ENCODE measurements at places on chromosomes 7 and 10.

DNA sequence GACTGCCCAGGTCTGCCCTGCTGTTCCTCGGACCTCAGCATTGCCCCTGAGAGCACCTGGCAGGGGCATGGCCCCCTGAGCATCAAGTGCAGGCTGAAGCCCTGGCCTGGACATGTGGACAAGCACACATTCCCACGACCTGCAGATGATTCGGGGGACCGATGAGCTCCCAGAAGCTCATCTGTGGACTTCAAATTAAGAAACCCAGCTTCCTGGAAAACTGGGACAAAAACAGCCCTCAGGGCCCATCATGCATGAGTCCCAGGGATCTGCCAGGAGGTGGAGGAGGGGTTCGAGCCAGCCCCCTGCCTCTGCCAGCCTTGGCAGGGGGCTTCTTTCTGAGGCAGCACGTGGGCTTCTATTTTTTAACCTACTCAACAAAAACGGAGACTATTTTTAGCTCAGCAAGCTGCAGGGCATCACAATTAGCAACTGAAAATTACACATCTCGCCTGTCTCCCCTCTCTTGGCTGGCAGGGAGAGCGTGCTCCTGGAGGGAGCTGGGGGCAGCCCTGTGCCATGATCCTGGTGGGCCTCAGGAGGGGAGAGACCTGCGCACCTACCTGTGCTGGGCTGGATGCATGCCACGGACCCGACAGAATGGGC lies 51.8 kb downstream of the RASGEF1A start:
- no peak for DNase-seq

GRCh38 chr7:107213193-107213788 lies 44.5 kb downstream of the HBP1 start:
- DNase-seq, result no peak

DNA sequence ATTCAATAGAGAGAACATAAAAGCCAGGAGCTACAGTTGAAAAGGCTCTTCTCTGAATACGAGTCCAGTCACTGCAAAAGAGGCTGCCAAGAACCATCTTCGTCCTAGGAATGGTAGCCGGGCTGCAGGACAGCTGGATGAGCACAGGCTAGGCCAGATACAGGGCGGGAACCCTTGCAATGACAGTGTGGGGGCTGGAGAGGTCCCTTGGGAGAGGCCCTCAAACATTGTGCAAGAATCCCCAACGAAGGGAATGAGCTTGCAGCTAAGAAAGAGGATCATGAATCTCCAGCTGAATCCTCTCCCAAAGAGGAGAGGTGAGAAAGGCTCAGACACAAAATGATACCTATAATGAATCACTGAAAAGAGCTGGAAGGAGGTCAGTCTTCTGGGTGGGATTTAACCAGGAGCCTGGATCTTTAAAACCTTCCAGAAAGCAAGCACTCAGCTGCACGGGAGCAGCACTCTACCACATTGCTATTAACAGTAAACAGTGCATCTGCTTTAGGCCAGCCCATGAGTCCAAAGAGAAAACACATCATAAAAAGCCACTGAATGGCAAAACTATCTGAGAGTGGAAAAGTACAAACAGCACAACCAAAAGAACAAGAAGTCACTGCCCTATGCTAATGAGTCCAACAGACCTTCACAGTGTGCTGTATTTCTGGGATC lies 287.9 kb downstream of the TNS3 start:
- no peak for DNase-seq

DNA sequence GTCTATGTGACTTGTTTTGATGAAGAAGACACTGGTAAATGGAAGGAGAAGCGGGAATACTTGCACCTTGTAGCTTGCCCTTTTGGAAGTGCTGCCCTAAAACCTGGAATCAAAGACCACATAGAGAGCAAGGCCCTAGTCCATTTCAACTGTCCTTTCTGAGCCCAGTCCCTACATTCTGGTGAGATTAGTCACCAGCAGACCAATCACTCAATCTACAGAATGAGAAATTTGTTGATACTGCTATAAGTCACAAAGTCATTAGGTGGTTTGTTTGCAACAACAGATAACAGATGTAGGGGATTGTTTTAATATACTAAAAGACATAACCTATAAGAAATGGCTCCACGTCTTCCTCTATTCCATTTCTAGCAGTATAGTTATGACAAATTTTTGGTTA lies 33.6 kb downstream of the WASL start:
- no peak for DNase-seq

GRCh38 chr7:128940494-128941322 lies 3.0 kb downstream of the IRF5 start:
- DNase-seq, result no peak

- no peak for DNase-seq
Observed at GRCh38 chr10:103643381-103643780, 149.9 kb downstream of the NEURL1 start.

- DNase-seq, result no peak
Observed at GRCh38 chr10:18008986-18009385, 57.3 kb downstream of the SLC39A12 start.

- DNase-seq, result no peak
Observed at GRCh38 chr10:43698156-43698555, 49.5 kb upstream of the ZNF32 start.

- DNase-seq, result no peak
Observed at GRCh38 chr7:300546-301290, 10.7 kb downstream of the FOXL3 start.

DNA sequence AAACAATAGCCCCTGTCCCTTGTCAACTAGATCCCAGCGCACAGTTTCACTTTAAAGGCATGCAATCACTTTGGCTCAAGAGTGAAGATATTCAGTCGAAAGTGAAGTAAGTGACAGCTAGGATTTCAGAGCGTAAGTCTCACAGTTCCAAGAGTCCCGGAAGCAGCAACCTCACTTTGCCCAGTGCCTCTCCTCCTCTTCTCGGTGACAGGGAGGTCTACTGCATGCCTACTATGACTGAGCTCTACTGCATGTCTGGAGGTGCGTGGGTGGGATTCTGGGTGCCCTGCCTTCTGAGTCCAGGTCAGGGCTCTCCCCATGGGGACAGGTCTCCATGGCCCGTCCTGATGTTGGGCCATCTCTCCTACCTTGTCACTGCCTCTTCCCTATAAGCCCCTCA lies 17.0 kb downstream of the PRKCQ start:
- DNase-seq, result no peak

DNA sequence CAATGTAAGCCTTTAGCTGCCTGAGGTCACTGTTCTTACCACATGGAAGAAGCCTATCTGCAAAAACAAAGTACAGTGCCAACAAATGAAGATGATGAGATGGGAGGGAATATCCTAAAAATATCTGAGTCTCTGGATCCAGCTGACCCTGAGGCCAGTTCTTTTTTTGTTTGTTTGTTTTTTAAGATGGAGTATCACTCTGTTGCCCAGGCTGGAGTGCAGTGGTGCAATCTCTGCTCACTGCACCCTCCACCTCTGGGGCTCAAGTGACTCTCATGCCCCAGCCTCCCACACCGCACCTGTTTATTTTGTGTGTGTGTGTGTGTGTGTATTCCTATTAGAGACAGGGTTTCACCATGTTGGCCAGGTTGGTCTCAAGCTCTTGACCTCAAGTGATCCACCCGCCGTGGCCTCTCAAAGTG lies 44.9 kb downstream of the HYCC1 start:
- no peak for DNase-seq

DNA sequence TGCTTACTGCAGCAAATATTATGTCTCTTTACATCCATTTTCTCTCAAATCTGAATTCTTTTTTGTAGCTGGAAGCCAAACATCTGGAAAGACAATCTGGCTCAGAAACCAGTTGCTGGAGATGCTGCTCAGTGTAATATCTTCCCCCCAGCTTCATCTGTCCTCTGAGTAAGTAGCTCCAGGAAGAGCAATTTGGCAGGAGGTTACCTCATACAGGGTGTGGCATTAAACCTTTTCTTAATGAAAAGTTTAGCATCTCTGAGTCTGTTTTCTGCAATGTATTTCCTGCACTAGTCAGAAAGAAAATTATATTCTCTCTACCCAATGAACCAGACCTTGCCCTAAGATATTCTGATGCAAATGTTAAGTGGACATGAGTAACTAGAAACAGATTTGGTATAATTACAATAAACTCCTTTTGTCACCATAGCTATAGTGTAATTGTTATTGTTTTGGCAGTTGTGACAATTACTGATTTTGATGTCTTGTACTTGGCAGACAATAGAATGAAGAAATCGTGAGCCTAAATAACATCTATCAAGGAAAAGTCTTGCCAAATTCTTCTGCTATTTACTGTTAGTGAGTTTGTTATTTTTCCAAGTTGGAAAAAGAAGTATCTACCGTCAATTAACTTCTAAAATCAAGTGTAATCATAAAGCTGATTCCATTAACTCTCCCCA lies 123.3 kb downstream of the WDFY4 start:
- no peak for DNase-seq

DNA sequence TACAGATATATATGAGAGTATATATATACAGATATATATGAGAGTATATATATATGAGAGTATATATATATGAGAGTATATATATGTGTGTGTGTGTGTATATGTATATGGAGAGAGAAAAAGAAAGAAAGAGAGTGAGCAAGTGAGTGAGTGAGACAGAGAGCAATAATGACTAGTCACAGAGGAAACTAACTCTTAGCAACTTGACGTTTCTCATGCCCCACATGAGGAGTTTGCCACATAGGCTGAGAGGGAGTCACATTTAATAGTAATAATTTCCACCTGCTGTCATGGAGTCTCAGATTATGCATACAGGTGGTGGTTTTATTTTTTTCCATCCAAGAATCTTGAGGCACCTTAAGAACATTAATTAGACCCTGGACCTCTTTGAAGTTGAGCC lies 199.9 kb downstream of the GATA3 start:
- no peak for DNase-seq

DNA sequence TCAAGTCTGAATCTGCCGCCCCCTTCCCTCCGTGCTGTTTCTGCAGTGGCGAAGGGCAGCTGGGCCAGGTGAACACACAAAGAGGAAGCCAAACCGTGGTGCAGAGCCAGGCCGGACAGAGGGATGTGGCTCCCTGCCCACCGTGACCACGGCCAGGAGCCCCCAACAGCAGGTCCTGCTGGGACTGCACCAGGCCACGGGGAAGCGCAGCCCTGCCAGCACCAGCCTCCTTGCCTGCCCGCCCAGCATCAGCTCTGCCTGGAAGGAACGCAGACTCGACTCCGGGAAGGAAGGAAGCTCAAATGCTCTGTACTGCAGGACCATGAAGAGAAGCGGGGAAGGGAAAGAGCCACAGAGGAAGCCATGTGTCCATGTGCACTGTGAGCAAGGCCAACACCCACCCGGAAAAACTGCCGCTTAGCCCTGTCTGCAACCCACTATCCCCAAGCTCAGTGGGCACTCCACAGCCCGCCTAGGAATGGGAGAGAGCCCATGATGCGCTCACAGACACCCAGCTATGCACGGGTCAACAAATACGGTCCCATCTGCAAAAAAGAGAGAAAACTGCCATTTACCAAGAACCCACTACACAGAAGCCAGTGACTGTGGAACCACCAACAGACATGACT lies 19.0 kb downstream of the GPER1 start:
- no peak for DNase-seq

- DNase-seq, result no peak
Observed at GRCh38 chr10:33930079-33930478, 595.6 kb upstream of the NRP1 start.

DNA sequence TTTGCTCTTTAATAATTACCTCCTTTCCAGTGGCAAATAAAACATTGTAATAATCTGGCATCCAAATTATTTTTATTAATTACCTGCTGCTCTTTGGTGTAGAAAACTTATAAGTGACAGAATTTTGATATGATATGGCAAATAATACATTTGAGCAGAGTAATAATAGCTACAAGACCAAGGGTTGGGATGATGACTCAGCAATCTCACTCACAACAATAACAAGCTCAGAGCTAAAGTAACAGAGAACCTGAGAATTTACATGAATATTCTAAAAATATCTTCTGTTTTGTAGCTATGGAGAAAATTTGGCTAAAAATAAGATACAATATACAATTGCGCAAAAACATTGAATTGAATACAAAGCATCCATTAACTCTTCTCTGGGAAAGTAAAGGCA lies 480.8 kb upstream of the COBL start:
- DNase-seq, result no peak

- DNase-seq, result no peak
Observed at GRCh38 chr7:135944753-135945152, 32.4 kb downstream of the MTPN start.

DNA sequence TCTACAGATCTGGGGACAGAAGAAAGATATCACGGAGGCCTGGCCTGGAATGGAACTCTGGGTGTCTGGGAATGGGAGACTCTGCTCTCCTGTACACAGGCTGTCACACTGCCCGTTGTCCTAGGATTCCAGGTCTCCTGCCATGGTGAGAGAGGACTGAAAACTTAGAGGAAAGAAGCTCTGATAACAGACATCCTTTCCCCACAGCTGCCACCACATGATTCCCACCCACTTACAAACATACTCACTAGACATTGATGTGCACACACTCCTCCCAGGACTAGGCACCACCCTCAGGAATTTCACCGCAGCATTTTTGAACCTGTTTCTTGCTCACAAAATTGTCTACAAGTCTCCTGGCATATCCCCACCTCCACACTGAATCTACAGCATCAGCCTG lies 5.7 kb downstream of the ZNF92 start:
- DNase-seq, result no peak

DNA sequence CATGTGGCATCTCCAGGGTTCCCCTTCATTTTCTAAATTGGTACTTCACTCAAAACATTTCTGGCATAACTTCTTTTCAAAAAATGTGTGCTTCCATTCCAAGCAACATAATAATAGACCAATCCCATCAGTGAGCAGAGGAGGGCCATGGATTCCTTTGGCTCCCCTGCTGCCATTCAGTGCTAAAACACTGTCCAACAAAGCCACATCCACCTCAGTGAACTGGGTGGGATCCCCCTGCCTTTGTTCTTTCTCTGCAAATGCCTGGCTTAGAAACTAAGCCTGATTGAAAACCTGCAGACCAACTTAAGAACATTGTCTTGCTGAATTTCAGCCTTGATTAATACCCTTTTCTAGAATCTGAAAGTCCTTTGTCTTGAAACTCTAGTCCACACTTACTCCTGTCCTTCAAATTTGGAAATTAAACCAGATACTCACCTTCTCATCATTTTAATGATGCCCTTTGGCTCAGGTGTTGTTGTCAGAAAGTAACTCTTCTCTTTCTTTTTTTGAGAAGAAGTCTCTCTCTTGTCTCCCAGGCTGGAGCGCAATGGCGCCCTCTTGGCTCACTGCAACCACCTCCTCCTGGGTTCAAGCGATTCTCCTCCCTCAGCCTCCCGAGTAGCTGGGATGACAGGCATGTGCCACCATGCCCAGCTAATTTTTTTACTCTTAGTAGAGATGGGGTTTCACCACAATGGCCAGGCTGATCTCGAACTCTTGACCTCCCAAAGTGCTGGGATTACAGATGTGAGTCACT lies 132.3 kb downstream of the PLXNA4 start:
- DNase-seq, result no peak

GRCh38 chr7:69526570-69526969 lies 71.7 kb upstream of the AUTS2 start:
- DNase-seq, result no peak

GRCh38 chr10:80598951-80599350 lies 61.2 kb downstream of the SH2D4B start:
- no peak for DNase-seq

DNA sequence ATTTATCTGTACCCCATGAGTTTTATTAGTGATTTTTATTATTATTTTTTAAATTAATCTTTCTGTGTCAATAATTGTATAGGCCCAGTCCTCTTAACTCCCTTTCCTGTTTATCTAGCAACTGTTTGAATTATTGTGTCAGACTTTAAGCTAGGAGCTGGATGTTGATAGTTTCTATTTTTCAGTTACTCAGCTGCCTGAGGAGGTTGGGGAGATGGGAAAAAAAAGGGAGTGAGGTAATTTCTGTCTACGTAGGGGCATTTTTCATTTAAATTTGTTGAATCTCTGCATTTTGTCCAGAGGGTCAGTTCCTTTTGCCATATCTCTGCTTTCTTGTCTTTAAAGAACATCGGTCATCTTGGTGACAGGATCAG lies 5.0 kb upstream of the ZNF518A start:
- DNase-seq, result no peak

Measured in type B pancreatic cell (in vitro differentiated cells).